Endothelial cell of umbilical vein (primary cell): ENCODE measurements at places on chromosomes 7 and 10. TPM values are rescaled to one million over a fixed set of nuclear protein-coding genes. Genes with fewer than 3 reads are reported as not detected.
A peak's percentile ranks its signal among the peaks of the same experiment; 100 is the strongest.

DNA sequence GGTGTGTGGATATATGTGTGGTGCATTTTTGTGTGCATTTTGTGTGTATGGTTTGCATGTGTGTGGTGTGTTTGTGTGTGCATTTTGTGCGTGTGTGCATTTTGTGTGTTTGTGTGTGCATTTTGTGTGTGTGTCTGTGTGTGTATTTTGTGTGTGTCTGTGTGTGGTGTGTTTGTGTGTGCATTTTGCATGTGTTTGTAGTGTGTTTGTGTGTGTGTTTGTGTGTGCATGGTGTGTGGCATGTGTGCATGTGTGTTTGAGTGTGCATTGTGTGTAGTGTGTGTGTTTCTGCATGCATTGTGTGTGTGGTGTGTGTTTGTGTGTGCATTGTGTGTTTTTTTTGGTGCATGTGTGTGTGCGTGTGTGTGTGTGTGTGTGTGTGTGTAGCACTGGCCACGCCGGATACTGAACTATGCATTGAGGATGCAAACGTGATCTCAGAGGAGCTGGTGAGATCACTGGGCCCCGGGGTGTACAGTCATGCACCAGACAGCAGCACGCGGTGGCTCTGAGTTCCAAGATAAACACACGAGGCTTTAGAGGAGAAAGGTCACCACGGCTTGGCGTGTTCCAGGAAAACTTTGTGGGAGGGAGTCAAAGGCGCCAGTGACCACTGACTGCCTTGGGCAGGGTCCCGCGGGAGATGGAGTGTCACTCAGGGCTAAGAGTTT lies 106.6 kb upstream of the SHH start:
- peak; percentile 48 for DNase-seq
- no peak overlapping the region for H3K4me3 ChIP-seq
- no peaks in the 10 kb centered on the region for H3K27me3 ChIP-seq
- H3K27ac ChIP-seq, result peak overlapping the region; percentile 10
- no peaks in the 10 kb centered on the region for H3K36me3 ChIP-seq
- peaks cover 2% of the 10 kb centered on the region for H3K4me1 ChIP-seq

GRCh38 chr10:17240096-17240495 lies 12.1 kb downstream of the VIM start:
- H3K36me3 ChIP-seq, result peaks cover 26% of the 10 kb centered on the region
- no peak for DNase-seq
- H3K4me1 ChIP-seq, result peaks cover 6% of the 10 kb centered on the region
- no peak overlapping the region for H3K27ac ChIP-seq

GRCh38 chr7:20417675-20418382 lies 87.1 kb downstream of the ITGB8 start:
- H3K27me3 ChIP-seq, result no peaks in the 10 kb centered on the region
- no peak for DNase-seq
- no peak overlapping the region for H3K27ac ChIP-seq
- H3K4me3 ChIP-seq, result no peak overlapping the region

GRCh38 chr7:157526005-157526912 lies 189.5 kb downstream of the DNAJB6 start:
- DNase-seq, result no peak
- no peaks in the 10 kb centered on the region for H3K4me1 ChIP-seq
- H3K27ac ChIP-seq, result no peak overlapping the region
- no peaks in the 10 kb centered on the region for H3K36me3 ChIP-seq
- no peaks in the 10 kb centered on the region for H3K27me3 ChIP-seq

GRCh38 chr7:102190776-102191350 lies 95.8 kb upstream of the SH2B2 start:
- peaks cover 15% of the 10 kb centered on the region for H3K36me3 ChIP-seq
- no peaks in the 10 kb centered on the region for H3K27me3 ChIP-seq
- DNase-seq, result no peak
- H3K27ac ChIP-seq, result no peak overlapping the region
- H3K4me1 ChIP-seq, result no peaks in the 10 kb centered on the region
- no peak overlapping the region for H3K4me3 ChIP-seq

GRCh38 chr10:127762925-127763324 lies 25.9 kb downstream of the FOXI2 start:
- no peaks in the 10 kb centered on the region for H3K36me3 ChIP-seq
- H3K4me1 ChIP-seq, result no peaks in the 10 kb centered on the region
- DNase-seq, result no peak
- no peaks in the 10 kb centered on the region for H3K27me3 ChIP-seq

DNA sequence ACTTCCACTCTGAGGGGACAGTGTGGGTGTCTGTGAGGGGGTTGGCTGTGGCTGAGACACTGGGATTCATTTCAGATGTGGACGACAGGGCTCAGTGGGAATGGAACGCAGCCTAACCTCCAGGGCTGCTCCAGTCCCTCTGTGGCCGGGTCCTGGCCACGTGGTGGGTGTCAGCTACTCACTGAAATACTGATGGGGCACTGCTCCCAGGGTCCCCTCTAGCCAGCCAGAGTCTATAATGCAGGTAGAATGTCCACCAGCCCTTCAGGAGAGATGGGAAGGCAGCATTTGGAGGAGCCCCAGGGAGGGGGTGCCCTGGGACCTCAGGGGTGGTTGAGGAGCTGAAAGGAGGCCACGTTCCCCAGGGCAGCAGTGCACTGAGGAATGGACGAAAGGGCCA lies 87.2 kb upstream of the LANCL2 start:
- H3K4me1 ChIP-seq, result no peaks in the 10 kb centered on the region
- no peaks in the 10 kb centered on the region for H3K36me3 ChIP-seq
- no peak for DNase-seq

- H3K27ac ChIP-seq, result no peak overlapping the region
- no peak for DNase-seq
- H3K36me3 ChIP-seq, result no peaks in the 10 kb centered on the region
- no peak overlapping the region for H3K4me3 ChIP-seq
- no peaks in the 10 kb centered on the region for H3K27me3 ChIP-seq
These were observed 338.9 kb downstream of the GALNT17 start for GRCh38 chr7:71470830-71471229.

- H3K4me1 ChIP-seq, result peaks cover 38% of the 10 kb centered on the region
- H3K27ac ChIP-seq, result peak overlapping the region; percentile 59
- H3K36me3 ChIP-seq, result no peaks in the 10 kb centered on the region
- peak; percentile 90 for DNase-seq
- H3K4me3 ChIP-seq, result no peak overlapping the region
These were observed 431.8 kb upstream of the MGMT start for GRCh38 chr10:129035052-129035827.

DNA sequence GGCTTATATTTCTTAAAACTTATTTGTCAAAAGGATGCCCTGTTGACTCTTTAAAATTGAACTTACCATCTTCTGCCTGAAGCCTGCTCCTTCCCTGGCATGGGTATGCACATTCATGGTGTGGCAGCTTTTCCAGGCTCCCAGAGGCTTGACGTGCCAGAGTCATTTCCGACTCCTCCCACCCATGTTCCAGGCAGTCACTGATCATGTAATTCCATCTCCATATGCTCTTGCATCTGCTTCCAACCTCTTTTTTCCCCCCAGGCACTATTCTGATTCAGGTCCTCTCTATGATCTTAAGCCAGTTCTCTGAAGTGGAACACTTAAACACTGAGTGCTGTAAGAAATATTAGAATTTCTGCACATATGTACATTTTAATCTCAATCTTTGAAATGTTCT lies 82.2 kb downstream of the CFAP58 start:
- H3K27ac ChIP-seq, result no peak overlapping the region
- no peak for DNase-seq
- no peaks in the 10 kb centered on the region for H3K4me1 ChIP-seq

DNA sequence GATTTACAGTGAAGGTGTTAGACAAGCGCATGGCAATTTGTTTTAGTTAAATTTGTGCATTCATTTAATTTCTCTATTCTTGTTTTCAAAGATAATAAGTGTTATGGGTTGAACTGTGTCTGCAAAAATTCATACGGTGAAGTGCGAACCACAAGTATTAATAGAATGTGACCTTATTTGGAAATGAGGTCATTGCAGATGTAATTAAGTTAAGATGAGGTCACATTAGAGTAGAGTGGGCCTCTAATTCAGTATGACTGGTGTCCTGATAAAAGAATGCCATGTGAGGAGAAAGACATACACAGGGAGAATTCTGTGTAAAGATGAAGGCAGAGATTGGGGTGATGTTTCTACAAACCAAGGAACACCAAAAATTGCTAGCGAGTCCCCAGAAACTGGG lies 158.8 kb upstream of the SEMA3E start:
- H3K27me3 ChIP-seq, result no peaks in the 10 kb centered on the region
- H3K36me3 ChIP-seq, result no peaks in the 10 kb centered on the region
- no peak overlapping the region for H3K4me3 ChIP-seq
- no peak for DNase-seq
- no peak overlapping the region for H3K27ac ChIP-seq
- H3K4me1 ChIP-seq, result no peaks in the 10 kb centered on the region

DNA sequence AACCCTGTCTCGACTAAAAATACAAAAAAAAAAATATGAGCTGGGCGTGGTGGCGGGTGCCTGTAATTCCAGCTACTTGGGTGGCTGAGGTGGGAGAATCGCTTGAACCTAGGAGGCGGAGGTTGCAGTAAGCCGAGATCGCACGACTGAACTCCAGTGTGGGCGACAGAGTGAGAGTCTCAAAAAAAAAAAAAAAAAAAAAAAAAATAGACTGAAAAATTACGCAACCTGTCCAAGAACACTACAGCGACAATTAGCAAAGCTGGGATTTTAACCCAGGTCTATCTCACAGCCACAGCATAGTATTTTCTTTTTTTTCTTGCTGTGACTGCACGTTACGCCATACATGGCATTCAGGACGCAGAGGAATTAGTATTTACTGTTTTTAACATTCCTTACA lies 1.1 kb upstream of the RABGEF1 start:
- H3K4me1 ChIP-seq, result peaks cover 5% of the 10 kb centered on the region
- H3K27me3 ChIP-seq, result no peaks in the 10 kb centered on the region
- H3K27ac ChIP-seq, result peak overlapping the region; percentile 83
- no peaks in the 10 kb centered on the region for H3K36me3 ChIP-seq
- DNase-seq, result no peak

DNA sequence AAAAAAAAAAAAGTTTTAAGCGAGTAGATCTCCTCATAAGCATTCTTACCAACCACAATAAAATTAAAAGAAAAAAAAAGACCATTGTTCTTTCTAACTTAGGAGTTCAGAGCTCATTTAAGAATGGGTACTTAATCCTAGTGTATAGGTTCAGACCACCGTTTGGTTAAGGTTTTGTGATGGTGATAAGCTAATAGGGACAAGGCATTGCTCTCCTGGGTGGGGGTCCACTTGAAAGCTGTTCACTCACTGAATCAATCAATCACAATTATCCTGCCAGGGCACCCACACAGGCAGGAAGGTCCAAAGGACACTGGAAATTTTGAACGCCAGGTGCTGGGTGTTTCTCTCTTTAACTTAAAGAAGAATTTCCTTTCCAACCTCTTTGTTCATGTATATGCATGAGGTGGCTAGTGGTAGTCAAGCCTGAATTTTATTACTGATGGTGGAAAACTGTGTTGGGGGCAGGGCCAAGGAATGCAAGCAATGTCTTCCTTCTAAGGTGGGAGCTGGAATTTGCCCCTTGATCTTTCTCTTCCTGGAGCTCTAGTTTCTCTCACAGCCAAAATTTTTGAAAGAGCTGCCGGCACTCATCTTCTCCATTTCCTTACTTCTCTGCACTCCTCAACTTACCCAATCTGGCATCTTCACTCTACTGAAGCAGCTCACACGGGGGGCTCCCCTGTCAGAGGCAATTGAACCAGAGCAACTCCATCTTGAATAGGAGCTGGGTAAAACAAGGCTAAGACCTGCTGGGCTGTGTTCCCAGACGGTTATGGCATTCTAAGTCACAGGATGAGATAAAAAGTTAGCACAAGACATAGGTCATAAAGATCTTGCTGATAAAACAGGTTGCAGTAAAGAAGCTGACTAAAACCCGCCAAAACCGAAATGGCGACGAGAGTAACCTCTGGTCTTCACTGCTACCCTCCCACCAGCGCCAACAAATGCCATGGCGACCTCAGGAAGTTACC lies 7.5 kb upstream of the FAM131B start:
- no peak for DNase-seq
- H3K4me1 ChIP-seq, result peaks cover 18% of the 10 kb centered on the region
- H3K27ac ChIP-seq, result no peak overlapping the region

DNA sequence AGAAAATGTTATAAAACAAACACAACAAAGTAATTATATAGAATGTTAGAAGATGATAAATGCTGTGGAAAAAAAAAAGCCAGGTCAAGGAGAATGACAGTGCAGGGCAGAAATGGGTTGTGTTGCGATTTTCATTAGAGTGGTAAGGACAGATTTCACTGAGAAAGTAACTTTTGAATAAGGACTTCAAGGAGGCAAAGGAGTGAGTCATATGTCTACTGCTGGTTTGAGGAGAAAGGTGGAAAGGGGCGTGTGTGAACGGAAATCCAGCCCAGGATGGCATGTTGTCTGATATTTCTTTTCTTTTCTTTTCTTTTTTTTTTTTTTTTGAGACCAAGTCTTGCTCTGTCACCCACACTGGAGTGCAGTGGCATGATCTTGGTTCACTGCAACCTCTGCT lies 12.3 kb upstream of the DLD start:
- peaks cover 2% of the 10 kb centered on the region for H3K4me1 ChIP-seq
- peaks cover 11% of the 10 kb centered on the region for H3K27me3 ChIP-seq
- DNase-seq, result no peak

GRCh38 chr10:75395932-75396630 lies 5.5 kb downstream of the ZNF503 start:
- peaks cover 35% of the 10 kb centered on the region for H3K4me1 ChIP-seq
- H3K36me3 ChIP-seq, result no peaks in the 10 kb centered on the region
- DNase-seq, result peak; percentile 19
- no peak overlapping the region for H3K27ac ChIP-seq

DNA sequence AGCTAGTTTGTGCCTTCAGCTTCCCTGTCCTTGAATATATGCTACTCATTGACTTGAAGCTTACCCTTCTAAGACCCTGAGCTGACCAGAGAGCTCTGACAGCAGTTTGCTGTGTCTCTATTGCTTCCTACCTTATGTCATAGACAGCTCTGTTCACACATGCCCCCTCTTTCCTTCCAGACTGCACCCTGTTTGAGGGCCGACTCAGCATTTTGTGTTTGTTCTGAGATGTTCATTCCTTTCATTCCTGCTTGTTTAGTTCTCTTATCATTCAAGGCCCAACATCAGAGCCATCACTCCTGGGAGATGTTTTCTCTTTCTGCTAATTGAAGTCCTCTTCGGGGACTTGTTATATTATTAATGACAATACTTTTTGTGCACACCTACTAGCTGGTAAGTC lies 518.9 kb downstream of the LRMDA start:
- no peak for DNase-seq
- no peak overlapping the region for H3K27ac ChIP-seq
- no peaks in the 10 kb centered on the region for H3K27me3 ChIP-seq
- no peaks in the 10 kb centered on the region for H3K36me3 ChIP-seq
- no peaks in the 10 kb centered on the region for H3K4me1 ChIP-seq

TMEM120A gene
- 38.6 and 47.3 TPM in 2 replicates for total RNA-seq

ADCY1 gene
- total RNA-seq, result 0.53 and 1.6 TPM in 2 replicates

ACSM6 gene
- not detected in 2 replicates for total RNA-seq

RHOBTB1 gene
- total RNA-seq, result 31.0 and 31.3 TPM in 2 replicates

AKR1C4 gene
- not detected in 2 replicates for total RNA-seq

LRMDA gene
- total RNA-seq, result 5.1 and 9.7 TPM in 2 replicates

MRLN gene
- total RNA-seq, result not detected in 2 replicates

POLR2J2 gene
- total RNA-seq, result 19.2 and 21.3 TPM in 2 replicates

ORC5 gene
- total RNA-seq, result 18.6 and 21.1 TPM in 2 replicates

LIPM gene
- total RNA-seq, result not detected in 2 replicates

MUC3A gene
- total RNA-seq, result not detected in 2 replicates
